Stimulated activated CD4-positive, alpha-beta T cell treated with anti-CD3 and anti-CD28 coated beads, TNF-alpha, amount 100 ng/mL, for 24 hours (primary cell): ENCODE measurements at places on chromosomes 5 and 9.

DNA sequence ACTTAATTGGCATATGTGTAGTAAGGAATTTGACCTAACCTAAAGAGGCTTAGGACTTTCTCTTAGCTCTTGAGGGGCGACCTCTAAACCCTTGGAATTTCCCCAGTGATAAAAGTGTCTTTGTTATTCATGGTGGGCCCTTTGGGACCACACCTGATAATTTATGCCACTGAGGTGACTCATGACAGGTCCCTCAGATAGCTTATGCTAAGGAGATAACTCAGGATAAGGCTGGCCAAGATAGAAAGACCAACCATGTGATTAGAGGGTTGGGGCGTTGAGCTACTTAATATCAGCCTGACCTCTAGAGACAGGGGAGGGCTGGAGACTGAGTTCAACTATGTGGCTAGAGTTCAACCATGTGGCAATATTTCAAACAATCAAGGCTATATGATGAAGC is 218.1 kb downstream of the AP3B1 start:
- DNase-seq: no peak

DNA sequence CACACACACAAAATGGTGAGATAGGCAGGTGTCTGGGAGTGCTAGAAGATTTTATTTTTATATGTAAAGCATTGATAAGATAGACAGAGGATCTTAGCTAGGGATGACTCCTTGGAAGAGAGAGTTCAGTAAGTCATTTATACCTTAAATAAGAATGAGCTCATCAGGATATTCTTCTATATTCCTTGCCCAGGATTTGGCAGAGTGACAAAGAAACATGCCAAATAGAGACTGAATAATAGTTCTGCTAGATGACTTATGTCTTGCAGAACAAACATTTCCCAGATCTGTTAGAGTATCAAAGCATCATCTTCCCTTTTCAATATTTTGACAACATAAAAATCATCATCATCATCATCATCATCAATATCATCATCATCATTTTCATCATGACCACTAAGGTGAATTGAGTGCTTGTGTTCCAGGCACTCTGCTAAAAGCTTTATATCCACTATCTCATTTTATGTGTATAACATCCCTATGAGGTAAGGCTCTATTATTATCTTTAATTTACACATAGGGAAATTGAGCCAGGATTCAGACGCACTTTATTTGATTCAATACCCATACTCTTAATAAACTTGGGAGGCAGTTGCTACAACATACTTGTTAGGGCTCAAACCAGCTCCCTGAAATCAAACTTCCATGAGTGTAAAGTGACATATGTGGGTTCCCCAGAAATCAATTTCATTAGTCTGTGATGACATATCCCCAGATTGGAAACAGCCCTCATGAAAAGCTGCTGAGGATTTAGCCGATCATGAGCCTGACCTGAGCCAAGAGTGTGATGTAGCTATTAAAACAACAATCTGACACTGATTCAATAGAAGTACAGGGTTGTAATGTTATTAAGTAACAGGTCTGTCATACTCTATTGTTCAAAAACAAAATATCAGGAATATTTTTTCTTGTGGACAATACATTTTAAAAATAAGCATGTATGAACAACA is 176.3 kb upstream of the SEMA6A start:
- no peak for DNase-seq

GRCh38 chr9:131885144-131885609 is 145.3 kb upstream of the RAPGEF1 start:
- no peak for DNase-seq

DNA sequence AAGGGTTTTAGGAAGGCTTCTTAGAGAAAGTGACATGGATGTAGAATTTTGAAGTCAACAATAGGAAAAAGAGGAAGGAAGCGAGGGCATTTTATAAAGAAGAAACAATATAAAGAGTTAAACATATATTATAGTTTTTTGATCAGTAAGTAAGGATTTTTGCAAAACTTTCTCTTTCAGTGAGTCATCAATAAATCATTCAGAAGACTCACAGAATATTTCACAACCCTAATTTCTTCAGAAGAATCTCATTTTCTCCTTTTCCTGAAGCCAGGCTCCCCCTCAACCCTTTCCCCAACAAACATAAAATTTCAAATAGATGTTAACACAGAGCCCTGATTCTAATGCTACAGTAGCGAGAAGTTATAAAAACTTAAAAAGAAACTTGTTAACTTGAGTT is 4.3 kb upstream of the COX7C start:
- DNase-seq: no peak

DNA sequence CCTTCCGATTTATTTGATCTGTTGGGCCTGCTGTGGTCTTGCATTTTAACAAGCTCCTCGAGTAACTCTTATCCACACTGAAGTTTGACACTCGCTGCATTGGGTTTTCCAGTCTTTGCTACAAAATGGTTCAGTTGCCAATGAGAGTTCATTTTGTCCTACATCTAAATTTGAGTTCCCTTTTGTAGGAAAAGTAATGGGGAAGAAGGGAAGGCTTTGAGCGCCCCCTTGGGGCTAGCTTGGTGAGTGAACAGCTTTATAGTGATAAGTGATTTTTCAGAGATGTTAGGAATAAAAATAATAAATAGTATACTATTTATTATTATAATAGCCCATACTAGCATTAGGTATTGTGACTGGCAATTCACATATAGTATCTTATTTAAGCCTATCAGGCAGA is 89.9 kb upstream of the GNAQ start:
- peak; percentile 34 for DNase-seq

DNA sequence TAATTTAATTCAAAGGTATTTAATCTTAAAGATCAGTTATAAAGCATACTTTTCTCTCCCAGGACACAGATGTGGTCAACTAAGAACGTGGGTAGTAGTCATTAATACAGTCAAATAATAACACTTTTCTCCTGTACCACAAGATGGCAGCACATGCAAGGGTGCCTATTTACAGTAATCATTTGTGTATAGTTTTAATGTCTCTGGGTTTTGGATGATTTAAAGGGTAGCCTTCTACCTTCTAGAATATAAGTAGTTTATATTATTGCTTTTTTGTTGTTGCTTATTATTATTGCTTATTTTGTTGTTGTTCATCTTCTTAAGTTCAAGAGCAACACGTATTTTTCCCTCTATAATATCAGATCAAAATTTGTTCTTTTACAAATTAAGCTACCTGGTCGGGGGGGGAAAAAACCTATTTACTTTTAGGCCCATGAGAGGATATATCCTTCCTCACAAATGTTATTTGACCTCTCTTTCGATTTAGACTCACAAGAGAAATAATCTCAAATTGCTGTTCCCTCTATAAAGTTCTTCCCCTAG is 59.6 kb upstream of the SLC27A6 start:
- peak; percentile 10 for DNase-seq

DNA sequence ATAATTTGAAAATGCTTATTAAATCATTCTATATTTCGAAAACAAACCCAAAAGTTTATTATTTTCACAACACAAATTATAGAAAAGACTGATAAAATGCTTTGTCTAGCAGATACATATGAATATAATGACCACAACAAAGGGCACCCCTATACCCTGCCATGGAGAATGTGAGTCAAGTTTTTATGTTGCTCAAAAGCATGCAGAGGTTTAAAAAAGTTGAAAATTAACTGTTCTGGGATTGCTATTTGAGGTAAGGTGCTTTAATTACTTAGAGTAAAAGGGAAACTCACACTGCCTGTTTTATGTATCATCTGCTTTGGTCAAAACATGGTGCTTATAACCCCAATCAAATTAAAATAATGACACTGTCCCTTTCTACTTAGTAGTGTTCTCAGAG is 41.0 kb downstream of the MLANA start:
- no peak for DNase-seq
